Activated naive CD4-positive, alpha-beta T cell treated with anti-CD3 and anti-CD28 coated beads for 36 hours (primary cell): ENCODE measurements at places on chromosomes 3 and 15.

DNA sequence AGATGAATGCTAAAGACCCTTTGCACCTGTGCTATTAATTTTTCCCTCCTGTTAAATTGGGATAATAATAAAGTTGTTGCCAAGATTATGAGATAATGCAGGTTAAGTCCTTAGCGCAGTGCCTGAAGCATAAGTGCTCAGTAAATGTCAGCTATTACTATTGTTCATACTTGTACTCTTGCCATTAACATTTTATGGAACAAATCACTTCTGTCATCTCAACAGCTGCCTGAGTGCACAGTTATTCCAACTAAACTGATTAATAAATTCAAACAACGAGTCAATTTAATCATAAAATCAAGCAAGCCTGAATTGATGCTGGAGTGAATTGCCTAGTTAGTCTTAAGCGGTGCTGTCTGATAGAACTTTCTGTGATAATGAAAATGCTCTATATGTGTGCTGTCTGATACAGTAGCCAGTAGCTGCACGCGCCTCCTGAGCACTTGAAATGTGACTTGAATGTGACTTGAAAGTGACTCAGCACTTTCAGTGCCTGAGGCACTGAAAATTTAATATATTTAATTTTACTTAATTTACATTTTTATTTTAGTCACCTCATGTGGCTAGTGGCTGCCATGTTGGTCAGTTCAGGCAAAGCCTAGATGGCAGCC is 198.7 kb upstream of the PFN2 start:
- no peaks in the 10 kb centered on the region for H3K4me1 ChIP-seq
- no peak overlapping the region for H3K4me3 ChIP-seq
- H3K36me3 ChIP-seq = no peaks in the 10 kb centered on the region
- H3K27me3 ChIP-seq = no peaks in the 10 kb centered on the region

GRCh38 chr3:9121366-9122001 is 128.0 kb downstream of the SRGAP3 start:
- no peak for DNase-seq
- H3K27me3 ChIP-seq = no peaks in the 10 kb centered on the region
- H3K4me1 ChIP-seq = no peaks in the 10 kb centered on the region
- H3K27ac ChIP-seq = no peak overlapping the region

GRCh38 chr3:29430558-29430971 is 149.7 kb downstream of the RBMS3 start:
- H3K27ac ChIP-seq = no peak overlapping the region
- H3K36me3 ChIP-seq = no peaks in the 10 kb centered on the region
- no peak for DNase-seq
- H3K4me3 ChIP-seq = no peak overlapping the region

DNA sequence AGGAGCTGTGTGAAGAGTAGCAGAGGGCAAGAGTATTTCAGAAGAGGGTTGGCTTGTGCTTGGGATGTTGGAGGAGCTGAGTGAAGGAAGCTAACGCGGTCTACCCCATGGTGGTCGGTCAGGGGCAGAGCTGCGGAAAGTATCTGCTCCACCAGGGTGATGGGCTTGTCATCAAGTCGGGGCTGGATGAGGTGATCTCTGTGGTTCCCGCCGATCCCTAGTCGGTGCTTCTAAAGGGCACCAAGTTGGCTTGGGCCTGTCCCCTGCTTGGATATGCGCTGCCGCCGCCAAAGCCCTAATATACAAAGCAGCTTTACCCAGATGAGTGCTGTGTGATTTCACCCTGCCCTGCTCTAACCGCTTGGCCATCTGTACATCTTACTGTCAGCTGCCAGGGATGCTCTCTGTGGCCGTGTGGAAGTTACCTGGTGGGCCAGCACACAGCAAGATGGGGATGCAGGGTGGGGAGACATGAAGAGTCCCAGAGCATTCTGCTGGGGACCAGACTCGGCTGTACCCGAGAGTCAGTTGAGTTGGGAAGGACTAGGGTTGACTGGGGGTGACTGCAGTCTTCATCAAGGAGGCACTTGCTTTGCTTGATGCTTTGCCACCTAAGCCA is 226.1 kb upstream of the BHLHE40 start:
- H3K27me3 ChIP-seq = no peaks in the 10 kb centered on the region
- H3K36me3 ChIP-seq = peaks cover 15% of the 10 kb centered on the region
- H3K4me3 ChIP-seq = no peak overlapping the region
- no peak overlapping the region for H3K27ac ChIP-seq
- DNase-seq = no peak
- H3K4me1 ChIP-seq = peaks cover 24% of the 10 kb centered on the region

DNA sequence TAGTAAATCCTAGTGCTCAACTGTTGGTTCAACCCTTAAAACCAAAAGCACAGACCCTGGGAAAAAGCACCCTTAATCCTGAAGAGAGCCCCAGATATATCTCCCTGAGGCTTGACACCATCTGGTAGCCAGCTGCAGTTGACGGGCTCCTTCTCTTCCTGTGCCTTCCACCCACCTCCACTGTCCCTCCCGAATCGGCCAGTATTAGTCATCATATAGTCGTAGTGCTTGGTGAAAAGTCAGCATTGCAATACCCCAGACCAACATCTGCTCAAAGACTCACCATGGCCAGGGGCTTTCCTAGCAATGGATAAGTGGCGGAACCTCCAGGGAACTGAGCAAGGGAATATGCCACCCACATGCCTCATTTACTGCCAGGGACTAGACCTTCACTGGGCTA is 125.6 kb upstream of the CRBN start:
- H3K4me3 ChIP-seq = no peak overlapping the region
- H3K27me3 ChIP-seq = no peaks in the 10 kb centered on the region
- DNase-seq = no peak
- H3K36me3 ChIP-seq = no peaks in the 10 kb centered on the region
- H3K4me1 ChIP-seq = no peaks in the 10 kb centered on the region
- H3K27ac ChIP-seq = no peak overlapping the region

GRCh38 chr3:101020351-101021015 is 27.3 kb upstream of the ABI3BP start:
- peaks cover 1% of the 10 kb centered on the region for H3K36me3 ChIP-seq
- peaks cover 24% of the 10 kb centered on the region for H3K27me3 ChIP-seq
- no peaks in the 10 kb centered on the region for H3K4me1 ChIP-seq
- no peak overlapping the region for H3K4me3 ChIP-seq
- DNase-seq = no peak
- no peak overlapping the region for H3K27ac ChIP-seq

DNA sequence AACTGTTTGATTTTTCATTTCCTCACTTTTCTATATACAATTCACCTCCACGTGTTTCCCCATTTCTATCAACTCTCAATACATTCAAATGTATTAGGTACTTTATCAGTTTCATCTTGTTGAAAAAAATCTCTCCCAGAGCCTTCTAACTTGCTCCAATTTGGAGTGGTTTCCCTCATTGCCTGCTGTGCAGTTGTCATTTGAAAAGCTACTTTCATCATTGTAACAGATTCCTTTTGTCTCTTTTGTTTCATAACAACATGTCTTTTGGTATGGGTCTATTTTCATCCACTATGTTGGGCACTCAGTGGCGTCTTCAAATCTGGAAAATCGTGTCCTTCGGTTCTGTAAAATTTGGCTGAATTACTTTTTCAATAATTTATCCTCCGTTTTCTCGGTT is 75.0 kb downstream of the NR2E3 start:
- no peak overlapping the region for H3K4me3 ChIP-seq
- H3K27ac ChIP-seq = no peak overlapping the region
- H3K36me3 ChIP-seq = peaks cover 11% of the 10 kb centered on the region
- H3K27me3 ChIP-seq = no peaks in the 10 kb centered on the region
- H3K4me1 ChIP-seq = no peaks in the 10 kb centered on the region

DNA sequence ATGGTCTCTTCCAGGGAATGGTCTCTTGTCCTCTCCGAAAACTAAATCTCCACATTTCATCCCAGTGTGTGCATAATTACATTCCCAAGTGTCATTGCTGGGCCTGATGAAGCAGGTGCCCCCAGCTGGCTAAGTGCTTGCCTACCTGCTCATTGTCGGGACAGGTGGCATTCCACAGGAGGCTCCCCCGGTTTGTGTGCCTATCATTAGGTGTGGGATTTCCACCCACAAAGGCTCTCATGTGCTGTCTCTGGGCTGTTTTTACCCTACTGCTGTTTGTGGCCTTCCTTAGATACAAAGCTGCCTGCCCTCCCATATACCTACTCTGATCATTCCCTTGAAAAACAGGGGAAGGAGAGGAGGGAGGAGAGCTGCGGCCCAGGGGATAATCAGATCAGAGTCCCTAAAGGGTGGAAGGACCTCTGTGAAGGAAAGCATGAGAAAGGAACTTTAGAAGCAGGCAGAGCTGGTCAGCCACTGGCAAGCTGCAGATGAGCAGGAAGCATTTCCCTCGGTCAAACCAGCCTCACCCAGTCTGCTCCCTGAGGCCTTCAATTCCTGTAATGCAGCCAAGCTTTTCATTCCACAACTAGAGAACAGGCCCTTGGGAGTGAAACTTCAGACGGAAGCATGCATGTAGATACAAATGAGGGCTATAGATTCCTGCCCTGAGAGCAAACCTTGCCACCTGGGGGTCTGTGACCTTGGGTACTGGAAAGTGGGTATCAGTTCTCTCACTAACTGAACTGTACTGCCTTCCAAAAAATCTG is 60.7 kb upstream of the HEG1 start:
- H3K27ac ChIP-seq = no peak overlapping the region
- H3K4me1 ChIP-seq = peaks cover 25% of the 10 kb centered on the region
- H3K27me3 ChIP-seq = peaks cover 8% of the 10 kb centered on the region

DNA sequence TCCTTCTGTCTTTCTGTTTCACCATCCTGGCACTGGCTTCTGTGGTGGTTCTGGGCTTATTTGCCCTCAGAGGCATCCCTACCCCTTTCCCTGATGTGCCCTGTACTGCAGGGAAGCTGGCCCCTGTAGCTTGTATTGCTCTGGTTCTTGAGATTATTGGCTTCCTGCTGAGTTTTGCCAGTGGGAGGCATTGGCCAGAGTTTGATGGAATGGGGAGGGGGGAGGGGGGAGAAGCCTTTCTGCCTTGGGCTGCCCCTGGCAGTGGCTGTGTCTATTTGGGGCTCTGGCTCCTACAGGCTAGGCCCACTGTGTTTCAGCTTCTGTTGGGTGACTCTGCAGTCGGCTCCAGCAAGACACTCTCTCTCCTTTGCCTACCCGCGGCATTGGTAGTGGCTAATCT is 41.6 kb upstream of the SEMA6D start:
- H3K4me3 ChIP-seq = no peak overlapping the region
- H3K27ac ChIP-seq = no peak overlapping the region
- DNase-seq = no peak
- H3K27me3 ChIP-seq = peaks cover 17% of the 10 kb centered on the region

DNA sequence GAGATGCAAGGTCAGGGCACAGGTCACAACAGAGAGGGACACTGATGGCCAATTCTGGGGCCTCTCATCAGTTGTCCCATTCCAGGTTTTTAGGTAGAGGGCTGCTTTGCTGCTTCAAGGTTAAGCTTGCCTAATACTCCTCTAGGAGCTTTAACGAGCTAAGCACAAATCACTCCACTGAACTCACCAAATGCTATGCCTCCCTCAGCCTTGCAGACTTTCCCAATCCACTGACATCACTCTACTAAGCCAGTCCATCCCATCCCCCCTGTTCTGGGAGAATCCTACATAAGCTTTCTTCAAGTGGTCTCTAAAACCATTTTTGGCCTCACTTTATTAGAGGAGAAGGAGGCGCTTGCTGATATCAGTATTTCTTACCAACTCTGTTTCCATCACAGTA is 24.8 kb upstream of the PDCD6IP start:
- H3K27ac ChIP-seq = no peak overlapping the region
- no peaks in the 10 kb centered on the region for H3K27me3 ChIP-seq
- H3K4me3 ChIP-seq = no peak overlapping the region
- no peaks in the 10 kb centered on the region for H3K4me1 ChIP-seq
- no peak for DNase-seq
- H3K36me3 ChIP-seq = no peaks in the 10 kb centered on the region

- peaks cover 4% of the 10 kb centered on the region for H3K27me3 ChIP-seq
- H3K36me3 ChIP-seq = no peaks in the 10 kb centered on the region
Observed at GRCh38 chr3:178588628-178589027, 52.4 kb downstream of the KCNMB2 start.

DNA sequence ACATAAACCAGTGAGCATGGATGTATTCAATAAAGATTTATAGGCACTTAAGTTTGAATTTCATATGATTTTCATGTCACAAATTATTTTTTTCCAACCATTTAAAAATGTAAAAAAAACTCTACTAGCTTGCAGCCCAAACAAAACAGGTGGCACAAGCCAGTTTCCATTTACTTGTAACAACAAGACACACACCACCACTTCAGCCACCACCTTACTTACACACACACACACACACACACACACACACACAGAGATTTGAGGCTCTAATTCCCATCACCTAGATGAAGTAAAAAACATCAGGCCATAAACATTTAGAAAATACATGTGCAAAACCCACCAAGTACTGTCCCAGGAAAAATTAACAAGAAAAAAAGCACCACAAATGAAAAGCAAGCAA is 25.3 kb downstream of the MYO9A start:
- DNase-seq = no peak
- no peaks in the 10 kb centered on the region for H3K27me3 ChIP-seq
- no peak overlapping the region for H3K4me3 ChIP-seq
- H3K27ac ChIP-seq = no peak overlapping the region
- H3K36me3 ChIP-seq = peaks cover 4% of the 10 kb centered on the region

DNA sequence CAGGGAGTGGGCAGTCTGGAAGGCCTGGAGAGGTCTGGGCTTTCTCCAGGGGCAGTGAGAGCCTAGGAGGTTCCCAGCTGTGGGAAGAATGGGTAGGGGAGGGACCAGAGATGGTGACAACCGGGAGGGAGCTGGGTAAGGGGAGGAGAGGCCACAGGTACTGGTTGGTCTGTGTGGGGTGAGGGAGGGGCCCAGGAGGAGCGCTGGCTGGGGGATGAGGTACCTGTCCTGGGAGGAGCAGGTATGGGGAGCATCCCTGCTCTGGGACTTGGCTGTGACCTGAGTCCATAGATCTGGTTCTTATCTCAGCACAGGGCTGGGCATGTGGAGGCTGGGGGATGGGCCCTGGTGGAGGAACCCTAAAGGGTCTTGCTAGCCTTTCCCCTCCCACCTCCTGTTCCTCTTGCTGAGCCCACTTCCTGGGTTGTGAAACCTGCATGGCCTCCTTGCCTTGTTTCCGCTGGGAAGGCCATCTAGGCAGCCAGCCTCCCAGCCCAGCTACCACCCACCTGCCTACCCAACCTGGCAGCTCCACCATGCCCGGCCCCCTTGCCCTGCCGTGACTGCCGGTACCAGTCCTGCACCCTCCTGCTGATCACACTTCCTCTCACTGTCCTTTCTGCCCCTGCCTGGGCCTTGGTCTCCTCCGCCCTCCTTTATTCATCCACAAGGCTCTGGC is 11.0 kb downstream of the PRKCD start:
- H3K27ac ChIP-seq = no peak overlapping the region
- DNase-seq = no peak
- no peaks in the 10 kb centered on the region for H3K27me3 ChIP-seq
- H3K4me1 ChIP-seq = peaks cover 14% of the 10 kb centered on the region
- peaks cover 2% of the 10 kb centered on the region for H3K36me3 ChIP-seq

GRCh38 chr3:150236316-150237082 is 171.6 kb upstream of the TSC22D2 start:
- no peak for DNase-seq
- H3K27me3 ChIP-seq = no peaks in the 10 kb centered on the region
- no peak overlapping the region for H3K27ac ChIP-seq
- no peaks in the 10 kb centered on the region for H3K4me1 ChIP-seq
- no peak overlapping the region for H3K4me3 ChIP-seq

GRCh38 chr3:132435224-132435910 is 18.1 kb downstream of the DNAJC13 start:
- H3K27ac ChIP-seq = no peak overlapping the region
- DNase-seq = no peak
- peaks cover 11% of the 10 kb centered on the region for H3K36me3 ChIP-seq
- peaks cover 29% of the 10 kb centered on the region for H3K4me1 ChIP-seq
- no peak overlapping the region for H3K4me3 ChIP-seq
